ENCODE measurements at places on chromosomes 5 and 9.

GRCh38 chr5:154475591-154476353, 2.3 kb downstream of the HAND1 start:
- DNase-seq = no peak

DNA sequence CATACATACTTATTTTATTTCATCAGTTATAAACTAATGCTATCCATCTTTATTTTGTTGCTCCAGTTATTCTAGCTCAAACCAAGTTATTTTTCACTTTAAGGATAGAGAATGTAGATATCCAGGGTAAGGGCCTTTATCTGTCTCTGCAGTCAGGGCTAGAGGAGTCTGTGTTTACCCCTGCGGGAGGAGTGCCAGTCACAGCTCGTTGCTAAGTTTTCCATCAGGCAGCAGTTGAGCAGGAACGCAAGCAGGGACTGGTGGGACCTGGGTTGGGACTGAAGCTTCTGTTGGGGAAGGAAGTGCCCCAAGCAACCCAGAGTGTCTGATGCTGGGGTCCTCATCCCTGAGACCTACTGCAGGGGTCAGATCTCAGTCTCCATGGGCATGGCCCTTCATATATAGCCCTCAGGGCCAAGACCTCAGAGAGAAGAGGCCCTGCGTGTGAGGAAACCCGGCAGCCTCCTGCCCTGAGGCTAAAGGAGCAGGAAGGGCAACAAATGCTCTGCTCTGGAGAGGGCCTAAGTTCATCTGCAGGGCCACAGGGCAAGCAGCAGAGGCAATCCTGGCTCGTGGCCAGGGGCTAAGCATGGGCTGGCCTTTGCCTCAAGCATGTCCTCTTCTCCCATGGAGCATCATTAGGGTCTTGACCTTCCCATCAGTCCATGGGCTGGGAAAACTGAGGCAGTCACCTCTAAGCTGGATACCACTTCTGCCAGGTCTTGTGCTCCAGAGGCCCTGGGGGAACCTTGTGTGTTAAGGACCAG, 6.6 kb downstream of the SLC22A4 start:
- DNase-seq = no peak

DNA sequence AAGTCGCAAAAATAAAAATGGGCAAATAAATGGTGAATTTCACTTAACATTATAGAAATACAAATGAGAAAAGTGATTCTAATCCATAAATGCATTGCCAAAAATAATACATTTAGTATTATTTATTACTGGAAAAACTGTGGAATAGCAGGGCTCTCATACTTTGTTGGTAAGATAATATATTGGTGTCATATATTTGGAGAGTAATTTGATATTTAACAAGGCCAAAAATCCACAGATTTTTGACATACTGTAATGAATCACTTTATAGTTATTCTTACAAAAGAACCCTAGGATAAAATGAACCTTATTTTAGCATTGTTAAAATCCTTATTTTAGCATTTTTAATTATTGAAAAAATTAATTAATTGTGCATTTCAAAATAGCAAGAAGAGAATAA, 397.2 kb upstream of the DAB2 start:
- DNase-seq = no peak

DNA sequence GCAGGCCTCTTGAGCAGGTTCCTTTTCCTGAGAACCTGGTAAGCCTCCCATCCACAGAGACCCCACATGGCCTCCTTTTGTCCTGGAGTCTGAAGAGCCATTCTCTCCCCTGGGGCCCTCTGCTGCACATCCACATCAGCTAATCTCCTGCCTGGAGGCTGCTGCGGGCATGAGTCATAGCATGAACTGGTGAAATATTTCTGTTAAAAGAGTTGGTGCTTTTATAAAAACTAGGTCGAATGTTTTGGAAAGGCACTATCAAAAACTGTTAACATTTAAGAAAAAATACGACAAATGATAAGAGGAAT, 399.4 kb downstream of the CTNND2 start:
- DNase-seq = no peak

DNA sequence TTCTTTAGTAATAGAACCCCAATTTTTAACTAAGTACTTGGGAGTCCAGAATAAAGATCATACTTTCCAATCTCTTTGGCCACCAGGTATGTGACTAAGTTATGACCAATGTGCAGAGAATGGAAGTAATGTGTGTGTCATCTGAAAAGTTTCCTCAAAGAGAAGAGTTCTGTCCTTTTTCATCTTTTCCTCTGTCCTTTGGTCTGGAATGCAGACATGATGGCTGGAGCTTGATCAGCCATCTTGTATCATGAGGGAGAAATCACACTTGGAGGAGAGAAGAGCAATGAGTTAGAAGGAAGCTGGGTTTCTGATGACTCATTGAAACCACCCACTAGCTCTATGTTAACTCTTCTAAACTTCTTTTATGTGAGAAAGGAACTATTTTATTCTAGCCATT, 5.5 kb upstream of the CPEB4 start:
- DNase-seq = no peak

DNA sequence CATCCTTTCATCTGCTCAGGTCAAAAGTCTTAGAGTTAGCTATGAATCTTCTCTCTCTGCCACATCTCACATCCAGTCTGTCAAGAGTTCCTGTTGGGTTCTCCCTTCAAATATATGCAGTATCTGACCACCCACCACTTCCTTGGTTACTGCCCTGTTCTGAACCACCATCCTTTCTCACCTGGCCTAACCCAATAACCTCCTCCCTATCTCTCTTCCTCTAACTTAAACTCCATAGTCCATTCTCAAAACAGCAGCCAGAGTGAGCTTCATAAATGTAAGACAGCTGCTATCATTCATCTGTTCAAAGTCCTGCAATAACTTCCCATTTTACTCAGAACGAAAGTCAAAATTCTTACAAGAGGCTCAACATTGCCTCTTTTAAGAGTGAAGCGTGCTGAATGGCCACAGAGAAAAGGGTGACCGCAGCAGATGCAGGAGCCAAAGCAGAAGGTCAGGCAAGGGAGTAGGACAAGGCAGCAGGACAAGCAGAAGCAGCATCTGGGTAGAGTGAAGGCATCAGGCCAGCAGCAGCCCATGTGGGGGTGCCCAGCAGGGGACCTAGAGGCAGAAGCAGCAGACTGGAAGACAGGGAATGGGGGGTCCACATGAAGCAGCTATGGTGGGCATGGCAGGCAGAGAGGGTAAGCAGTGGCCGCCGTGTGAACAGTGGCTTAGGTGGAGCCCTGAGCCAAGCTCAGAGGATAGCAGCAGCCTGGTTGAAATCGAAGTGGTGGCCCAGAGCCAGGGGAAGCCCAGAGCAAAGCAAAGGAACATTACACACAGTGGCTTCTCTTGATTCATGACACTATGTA, 39.3 kb upstream of the CDC42SE2 start:
- DNase-seq = no peak

GRCh38 chr5:133284306-133284705, 232.5 kb downstream of the HSPA4 start:
- no peak for DNase-seq

DNA sequence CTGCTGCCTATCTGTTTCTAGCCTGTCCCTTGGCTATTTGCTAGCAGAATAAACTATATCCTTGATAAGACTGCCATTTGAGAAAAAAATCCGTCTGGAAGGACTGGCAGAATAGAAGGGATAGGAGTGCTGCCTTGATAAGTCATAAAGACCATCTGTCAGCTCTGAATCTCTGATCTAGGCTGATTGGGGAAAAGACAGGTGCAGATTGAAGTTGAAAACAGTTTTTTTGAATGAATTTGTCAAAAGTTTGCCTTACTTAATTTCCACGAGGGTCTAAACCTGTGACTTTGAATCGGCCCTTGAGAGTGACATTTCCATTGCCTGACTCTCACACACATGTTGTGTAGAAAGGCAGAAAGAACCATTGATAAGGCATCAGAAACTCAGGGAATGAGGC, 218.6 kb downstream of the MAN2A1 start:
- DNase-seq = no peak

- DNase-seq = no peak
Measured at GRCh38 chr5:93572101-93572607, 8.9 kb downstream of the NR2F1-AS1 start.

- no peak for DNase-seq
Measured at GRCh38 chr5:62708481-62709325, 130.1 kb downstream of the LRRC70 start.
